ENCODE measurements at places on chromosomes 3 and 15. TPM values are rescaled to one million over a fixed set of nuclear protein-coding genes. Genes with fewer than 3 reads are reported as not detected.

GRCh38 chr3:45143673-45144671 lies 2.2 kb downstream of the CDCP1 start:
- DNase-seq: no peak

The XIRP1 gene
- total RNA-seq: 2.9 TPM

The NRG4 gene
- not detected for total RNA-seq

DNA sequence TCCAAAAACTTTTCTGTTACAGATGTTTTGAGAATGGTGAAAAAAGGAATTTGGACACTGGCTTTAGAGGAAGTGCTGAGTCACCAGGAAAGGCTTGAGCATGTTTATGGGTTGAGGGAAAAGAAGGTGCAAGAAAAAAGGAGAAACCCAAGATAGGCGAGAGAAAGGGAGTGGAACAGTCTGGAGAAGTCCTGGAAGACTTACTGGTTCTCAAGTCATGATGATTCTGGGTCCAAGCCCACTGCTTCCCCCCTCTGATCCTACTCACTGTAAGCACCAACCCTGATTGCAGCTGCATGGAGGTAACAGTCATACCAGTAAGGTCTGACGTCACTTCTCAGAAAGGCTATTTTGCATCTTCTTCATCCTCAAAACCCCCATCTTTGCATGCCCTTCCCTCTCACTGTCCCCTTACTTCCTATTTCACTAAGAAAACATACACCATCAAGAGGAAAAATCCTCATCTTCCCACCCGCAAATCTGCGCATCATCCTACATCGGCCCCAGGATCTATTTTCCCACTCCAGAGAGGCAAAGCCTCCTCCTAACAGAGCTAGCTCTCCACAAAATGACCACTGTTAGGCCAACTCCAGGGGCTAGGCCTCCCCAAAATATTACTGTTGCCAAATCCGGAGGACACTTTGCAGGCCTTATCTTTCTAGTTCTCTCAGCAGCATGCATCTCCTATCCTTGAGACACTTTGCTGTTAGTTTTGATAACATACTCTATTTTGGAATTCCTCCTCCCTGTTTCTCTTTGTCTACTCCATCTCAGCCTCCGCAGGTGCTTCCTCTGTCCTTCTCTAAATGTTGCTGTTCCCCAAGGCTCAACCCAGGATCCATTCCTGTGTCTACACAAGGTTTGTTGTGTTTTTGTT lies 3.2 kb upstream of the ATP13A3 start:
- peak; percentile 66 for DNase-seq

Data from activated CD4-positive, alpha-beta T cell treated with anti-CD3 and anti-CD28 coated beads, Interleukin-2, amount 10 ng/mL, durations not matched to agents 24 days and 14 days (primary cell).